ENCODE measurements at places on chromosomes 13 and 19.

DNA sequence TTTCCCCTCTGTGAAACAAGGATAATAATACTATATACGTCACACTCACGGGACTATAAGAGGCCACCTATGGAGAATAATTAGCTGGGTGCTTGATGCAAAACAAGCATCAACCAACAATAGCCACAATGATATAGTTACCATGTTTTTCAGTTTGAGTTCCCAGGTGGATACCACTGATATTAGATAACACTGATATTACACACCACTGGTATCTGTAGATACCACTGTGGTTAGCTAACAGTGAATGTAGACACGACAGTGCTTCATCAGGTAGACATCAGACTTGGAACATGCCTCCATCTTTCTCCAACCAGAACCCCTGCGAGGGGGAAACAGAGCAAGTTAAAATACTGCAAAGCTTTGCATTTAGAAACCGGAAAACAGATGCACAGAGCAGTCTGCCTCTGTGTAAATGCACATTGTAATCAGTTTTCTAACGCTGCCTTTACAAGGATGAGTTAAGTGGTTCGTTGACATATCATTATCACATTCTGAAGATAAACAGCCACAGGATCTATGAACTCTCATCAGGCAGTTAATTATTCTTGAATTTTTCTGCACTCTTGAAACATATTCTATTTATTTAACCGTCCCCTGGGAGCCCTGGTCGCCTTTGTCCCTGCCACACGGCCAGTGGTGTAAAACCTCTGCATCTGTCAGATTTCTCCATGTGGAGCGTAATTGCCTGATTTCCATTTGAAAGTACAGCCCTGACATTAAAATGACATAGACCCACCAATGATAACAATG lies 80.7 kb downstream of the RNASEH2B start:
- ATAC-seq = no peak

GRCh38 chr13:28058866-28059613 lies 41.3 kb downstream of the FLT3 start:
- no peak for ATAC-seq

GRCh38 chr13:38647312-38647711 lies 39.6 kb upstream of the FREM2 start:
- ATAC-seq = no peak

- ATAC-seq = no peak
Observed at GRCh38 chr13:100409132-100409531, 179.5 kb downstream of the GGACT start.

DNA sequence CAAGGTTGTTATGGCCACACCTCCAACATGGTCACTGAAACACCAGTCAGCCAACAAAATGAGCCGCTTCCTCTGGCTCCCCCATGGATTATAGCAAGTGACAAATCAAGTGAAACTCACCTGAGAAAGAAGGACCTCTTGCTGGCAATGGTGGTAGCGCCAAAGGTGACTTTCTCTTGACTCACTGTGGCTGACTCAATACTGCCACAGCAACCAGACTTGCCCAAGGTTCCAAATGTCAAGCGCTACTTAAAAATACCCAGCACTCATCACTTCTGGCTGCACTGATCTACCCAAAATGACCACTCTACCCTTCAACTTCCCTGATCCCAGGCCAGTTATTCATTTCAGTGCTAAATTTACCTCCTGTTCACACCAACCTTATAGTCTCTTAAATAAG lies 495.5 kb downstream of the FOXO1 start:
- no peak for ATAC-seq

DNA sequence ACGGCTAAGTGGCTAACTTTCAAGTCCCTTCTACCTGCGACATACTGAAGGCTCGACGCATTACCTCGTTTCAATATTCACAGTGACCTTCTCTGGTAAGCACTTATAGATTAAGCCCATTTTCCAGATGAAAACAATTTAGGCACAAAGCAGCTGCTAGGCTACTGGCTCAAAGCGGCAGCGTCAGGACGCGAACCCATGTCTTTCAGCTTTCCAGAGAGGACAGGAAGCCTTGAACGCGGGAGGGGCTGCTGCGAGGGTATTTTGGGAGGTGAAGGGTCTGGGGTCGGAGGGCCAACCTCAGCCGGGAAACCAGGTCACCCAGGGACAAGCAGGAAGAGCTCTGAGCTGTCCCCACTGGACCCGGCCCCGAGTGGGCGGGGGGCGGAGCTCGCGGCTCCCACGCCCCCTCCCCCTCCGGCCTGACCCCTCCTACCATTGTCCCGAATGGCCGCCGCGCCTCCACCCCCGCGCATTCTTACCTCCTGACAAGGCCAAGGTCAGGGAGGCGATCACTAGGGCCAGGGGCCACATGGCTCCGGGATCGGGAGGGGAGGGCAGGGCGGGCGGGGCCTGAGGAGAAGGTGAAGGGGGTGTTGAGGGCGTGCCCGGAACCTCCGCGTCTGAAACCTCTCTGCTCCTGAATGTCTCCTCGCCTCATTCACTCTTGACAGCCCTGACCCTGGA lies at the start of gene KLK13:
KLK13 (minus strand) TSS at position 559 of the 687 bp plus-strand sequence; CDS start at position 534, 25 bp downstream.
- no peak for ATAC-seq

DNA sequence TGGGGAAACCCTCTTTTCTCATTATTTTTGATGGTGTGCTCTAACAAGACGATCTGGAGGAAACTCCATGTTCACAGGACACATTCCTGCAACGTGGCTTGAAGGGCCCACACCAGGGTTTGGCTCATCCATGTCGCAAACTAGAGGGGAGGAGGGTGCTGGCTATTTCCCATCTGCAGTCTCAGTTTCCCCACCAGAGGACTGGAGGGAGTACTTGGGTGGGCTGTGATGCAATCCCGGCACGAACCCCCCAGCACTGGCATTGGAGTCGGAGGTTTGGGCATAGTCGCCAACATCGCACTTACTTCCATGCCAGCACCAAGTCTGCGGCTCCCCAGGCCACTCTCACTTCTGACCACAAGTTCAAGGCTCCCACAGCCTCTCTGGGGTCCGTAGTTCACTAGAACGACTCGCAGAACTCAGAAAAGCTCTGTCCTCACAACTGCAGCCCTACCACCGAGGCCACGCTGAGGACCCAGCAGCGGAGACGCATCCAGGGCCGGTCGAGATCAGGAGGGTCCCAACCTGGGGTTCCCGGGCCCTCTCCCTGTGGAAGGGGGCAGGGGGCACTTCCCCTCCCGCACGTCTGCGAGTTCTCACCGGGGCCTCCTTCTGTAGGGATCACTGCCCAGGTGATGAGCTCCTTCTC lies 165.6 kb upstream of the SOX1 start:
- no peak for ATAC-seq

DNA sequence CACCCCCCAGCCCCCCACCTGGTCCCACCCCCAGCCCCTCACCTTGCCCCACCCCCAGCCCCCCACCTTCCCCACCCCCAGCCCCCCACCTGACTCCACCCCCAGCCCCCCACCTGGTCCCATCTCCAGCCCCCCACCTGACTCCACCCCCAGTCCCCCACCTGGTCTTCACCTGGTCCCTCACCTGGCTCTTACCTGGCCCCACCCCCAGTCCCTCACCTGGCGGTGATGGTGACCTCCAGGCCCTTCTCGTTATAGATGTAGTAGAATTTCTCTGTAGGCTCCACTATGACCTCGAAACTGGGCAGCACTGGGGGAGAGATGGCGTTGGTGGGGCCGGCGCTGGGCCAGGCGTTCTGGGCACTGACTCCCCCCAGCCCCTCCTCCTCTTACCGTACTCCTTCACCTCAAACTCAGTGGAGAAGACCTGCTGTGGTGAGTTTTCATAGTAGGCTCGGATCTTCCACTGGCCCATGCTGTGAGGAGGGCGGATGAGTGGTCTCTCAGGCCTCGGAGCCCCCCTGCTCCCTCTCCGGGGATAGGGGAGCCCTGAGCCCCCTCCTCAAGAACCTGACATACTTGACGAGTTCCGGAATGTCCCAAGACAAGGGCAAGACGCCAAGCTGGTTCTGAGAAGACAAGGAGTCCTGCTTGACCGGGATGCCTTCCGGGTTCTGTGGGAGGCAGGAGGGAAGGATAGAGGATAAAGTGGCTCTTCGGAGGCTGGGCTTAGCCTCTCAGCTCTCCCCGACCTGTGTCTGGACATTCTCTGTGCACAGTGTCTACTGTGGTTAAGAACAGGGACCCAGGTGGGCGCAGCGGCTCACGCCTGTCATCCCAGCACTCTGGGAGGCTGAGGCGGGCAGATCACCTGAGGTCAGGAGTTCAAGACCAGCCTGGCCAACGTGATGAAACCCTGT lies 6.4 kb downstream of the C3 start:
- ATAC-seq = no peak

DNA sequence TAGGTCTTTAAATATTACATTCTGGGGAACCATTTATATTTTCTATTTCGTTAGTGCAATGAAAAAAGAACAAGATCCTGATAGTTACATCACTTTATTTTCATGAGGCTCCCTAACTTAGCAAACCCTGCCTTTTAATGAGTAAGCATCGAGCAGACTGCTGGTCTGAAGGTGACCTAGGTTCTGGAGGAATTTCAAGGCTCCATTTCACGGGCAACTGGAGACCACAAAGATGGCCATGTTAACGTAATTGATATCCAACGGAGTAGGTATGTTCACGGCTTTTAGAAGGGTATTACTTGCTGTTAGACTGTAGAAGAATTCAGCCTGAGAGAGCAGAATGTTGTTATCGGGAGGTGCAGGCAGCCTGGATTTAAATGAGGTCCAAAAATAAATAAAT lies 1597.6 kb downstream of the EFNB2 start:
- ATAC-seq = no peak

GRCh38 chr13:94196413-94196812 lies 283.1 kb downstream of the DCT start:
- no peak for ATAC-seq

GRCh38 chr13:112897956-112898620 lies 70.9 kb upstream of the MCF2L start:
- no peak for ATAC-seq

GRCh38 chr13:94558716-94559115 lies 37.2 kb downstream of the TGDS start:
- no peak for ATAC-seq

GRCh38 chr13:28161370-28161769 lies 23.0 kb downstream of the PAN3 start:
- ATAC-seq = 0 out of 3 replicates have a peak, but pooled peaks have one; percentile 28

GRCh38 chr13:75507027-75508001 lies 25.3 kb upstream of the TBC1D4 start:
- no peak for ATAC-seq

DNA sequence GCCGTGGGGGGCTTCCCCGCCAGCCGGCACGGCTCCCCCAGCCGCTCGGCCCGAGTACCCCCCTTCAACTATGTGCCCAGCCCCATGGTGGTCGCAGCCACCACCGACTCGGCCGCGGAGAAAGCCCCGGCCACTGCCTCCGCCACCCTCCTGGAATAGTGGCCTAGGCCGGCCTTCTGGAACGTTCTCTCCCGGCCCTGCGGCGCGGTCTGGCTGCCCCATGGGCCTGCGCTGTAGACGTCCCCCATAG lies 9.0 kb downstream of the C19orf25 start:
- ATAC-seq = no peak

GRCh38 chr13:50893211-50893852 lies 16.3 kb upstream of the RNASEH2B start:
- ATAC-seq = peak; percentile 95

DNA sequence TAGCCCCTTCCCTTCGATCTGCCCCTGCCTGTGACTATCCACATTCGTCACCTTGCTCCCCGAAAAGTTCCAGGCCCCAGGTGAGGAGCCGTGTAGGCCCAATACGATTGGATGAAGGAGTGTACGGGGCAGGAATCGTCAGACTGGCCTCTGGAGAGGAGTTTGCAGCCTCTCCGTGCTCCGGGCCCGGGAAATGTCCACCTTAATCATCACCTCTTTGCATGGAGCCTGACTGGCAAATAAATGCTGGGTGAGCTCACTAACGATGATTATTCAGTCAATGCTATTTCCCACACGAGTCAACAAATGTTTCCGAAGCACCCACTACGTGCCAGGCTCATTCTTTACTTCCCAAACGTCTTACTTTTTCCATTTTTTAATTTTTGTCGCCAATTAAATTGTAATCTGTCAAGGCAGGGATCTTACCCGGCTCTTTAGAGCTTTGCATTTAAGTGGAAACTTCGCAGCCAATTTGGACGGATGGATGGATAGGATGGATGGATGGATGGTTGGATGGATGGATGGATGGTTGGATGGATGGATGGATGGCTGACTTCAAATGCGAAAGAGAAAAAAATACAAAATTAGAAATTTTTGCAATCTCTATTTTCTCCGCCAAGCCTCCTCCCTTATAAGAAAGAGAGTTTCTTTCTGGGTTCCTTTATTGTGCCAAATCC lies 45.8 kb downstream of the TGDS start:
- ATAC-seq = peak; percentile 57

DNA sequence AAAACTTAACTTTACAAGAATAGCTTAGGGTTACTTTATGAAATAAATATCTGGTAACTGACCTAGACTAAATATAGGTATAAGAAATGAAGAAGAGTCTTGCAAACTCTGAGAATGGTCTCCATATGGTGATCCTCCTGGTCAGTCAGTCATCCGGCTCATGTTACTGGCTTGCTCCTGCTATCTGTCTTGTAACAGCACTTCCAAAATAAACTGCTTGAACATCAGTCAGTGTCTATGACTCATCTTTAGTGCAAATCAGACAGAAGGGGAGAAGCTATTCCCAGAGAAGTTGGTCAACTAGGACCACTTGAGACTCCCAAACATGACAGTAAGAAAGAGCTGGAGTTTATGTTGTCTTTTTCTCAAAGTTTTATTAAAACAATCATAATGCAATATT lies 1550.9 kb downstream of the PCDH9 start:
- ATAC-seq = peak; percentile 92

- ATAC-seq = no peak
Observed at GRCh38 chr13:30314069-30314468, 6.7 kb upstream of the KATNAL1 start.

Data from SK-N-SH treated with all-trans-retinoic acid at 6 μM for 48 hours (cell line).